ENCODE measurements at places on chromosomes 16 and 17.

GRCh38 chr17:34626121-34626681, 46.8 kb downstream of the TMEM132E start:
- no peak for DNase-seq

GRCh38 chr16:181565-182021, 1.3 kb downstream of the HBQ1 start:
- DNase-seq = no peak

DNA sequence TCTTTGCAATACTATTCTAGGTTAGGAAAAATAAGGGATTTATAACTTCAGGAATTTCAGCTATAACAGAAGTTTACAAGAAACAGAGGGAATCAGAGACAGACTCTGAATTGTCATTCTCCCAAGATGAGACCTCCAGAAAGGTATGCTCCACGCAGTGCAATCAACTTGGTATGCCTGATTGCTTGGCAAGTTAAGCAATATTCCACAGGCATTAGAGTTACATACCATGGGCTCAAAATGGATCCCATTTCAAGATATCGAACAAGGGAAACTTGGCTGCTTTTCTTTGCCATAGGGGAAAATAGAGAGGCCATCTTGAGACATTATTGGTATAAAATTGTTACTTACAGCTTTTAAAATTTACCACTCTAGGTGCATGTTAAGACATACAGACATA, 615.6 kb upstream of the SOX9 start:
- peak; percentile 49 for DNase-seq

- no peak for DNase-seq
Measured at GRCh38 chr16:50279504-50279865, 13.1 kb downstream of the ADCY7 start.

DNA sequence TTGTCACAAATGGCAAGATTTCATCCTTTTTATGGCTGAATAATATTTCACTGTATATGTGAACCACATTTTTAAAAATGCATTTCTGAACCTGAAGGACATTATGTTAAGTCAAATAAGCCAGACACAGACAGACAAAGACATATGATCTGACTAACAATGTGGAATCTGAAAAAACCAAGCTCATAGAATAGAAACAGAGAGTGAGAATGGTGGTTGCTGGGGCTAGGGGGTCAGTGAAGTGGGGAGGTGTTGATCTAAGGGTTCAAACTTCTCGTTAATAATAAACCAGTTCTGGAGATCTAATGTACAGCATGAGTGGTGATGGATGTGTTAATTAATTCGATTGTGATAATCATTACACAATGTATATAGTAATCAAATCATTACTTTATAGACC, 475.1 kb downstream of the WWOX start:
- DNase-seq = no peak

DNA sequence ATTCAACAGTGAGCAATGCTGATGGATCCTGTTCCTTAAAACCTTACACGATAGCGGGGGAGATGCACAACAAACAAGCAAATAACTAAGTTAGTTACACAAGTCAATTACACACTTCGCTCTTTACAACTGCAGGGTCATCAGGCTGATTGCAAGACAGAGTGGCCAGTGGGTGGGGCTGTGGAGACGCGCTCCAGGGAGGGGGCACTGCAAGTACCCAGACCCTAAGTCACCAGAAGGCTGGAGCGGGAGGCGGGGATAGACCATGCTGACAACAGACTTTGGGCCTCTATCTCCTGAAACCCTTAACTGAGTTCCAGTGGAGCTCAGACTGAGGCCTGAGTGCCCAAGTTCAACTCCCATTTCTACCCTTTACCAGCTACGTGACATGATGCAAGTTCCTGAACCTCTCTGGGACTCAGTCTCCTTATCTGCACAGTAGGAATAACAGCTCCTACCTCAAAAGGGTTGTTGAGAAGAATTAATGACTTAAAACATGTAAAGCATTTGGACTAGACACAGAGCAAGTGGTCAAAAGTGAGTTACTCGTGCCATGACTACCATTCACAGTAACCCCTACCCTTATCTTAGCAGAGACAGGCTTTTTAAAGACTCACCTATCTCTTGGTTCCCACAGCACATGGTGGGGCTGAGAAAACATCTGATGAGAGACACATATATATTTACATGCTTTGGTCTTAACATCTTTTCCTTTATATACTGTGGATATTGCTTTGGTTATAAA, 10.4 kb downstream of the CPPED1 start:
- DNase-seq = no peak

DNA sequence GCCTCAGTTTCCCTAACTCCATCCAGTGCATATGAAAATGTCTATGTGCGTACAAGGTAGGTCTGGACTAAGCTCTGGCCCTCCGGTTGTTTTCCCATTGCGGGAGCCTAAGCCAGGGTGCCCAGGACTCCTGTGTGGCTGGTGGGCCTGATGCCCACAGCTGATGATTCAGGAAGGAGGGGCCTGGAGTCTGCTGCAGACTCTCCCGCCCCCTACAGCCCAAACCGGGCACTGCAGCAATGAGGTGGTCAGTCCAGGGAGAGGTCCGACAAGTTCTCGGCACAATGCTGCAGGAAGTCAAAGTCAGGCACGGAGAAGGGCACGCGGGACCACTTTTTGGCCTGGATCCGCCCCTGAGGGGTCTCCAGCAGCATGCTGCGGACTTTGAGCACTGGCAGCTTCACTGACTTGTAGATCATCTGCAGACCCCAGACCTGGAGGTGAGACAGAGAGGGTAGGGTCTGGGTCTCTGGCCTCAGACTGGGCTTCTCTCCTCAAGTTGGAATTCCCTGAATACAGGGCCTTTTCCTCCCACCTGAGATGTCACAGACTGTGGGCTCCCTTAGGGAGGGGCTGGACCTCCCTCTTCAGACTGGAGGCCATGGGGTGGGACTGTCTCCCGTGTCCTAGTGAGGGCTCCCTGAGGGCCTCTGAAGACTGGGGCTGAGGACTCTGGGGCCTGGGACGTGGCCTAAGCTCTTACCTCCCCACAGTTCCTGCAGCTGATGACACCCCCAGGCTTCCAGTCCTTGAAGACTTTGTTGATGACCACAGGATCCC, 3.4 kb upstream of the ZNF385C start:
- peak; percentile 88 for DNase-seq

GRCh38 chr17:80362428-80363119, 52.4 kb upstream of the ENDOV start:
- DNase-seq = no peak

DNA sequence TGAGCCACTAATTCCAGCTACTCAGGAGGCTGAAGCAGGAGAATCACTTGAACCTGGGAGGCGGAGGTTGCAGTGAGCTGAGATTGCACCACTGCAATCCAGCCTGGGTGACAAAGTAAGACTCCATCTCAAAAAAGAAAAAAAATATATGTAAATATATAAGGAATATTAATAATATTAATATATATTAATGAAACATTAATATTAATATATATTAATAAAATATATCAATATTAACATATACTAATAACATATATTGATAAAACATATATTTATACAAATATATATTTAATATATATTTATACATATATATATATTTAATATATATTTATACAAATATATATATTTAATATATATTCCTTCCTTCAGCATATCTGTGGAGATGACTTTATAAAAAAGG, 338.0 kb downstream of the NPIPA8 start:
- DNase-seq = no peak

GRCh38 chr16:8872967-8873865, 4.4 kb upstream of the CARHSP1 start:
- DNase-seq = no peak

DNA sequence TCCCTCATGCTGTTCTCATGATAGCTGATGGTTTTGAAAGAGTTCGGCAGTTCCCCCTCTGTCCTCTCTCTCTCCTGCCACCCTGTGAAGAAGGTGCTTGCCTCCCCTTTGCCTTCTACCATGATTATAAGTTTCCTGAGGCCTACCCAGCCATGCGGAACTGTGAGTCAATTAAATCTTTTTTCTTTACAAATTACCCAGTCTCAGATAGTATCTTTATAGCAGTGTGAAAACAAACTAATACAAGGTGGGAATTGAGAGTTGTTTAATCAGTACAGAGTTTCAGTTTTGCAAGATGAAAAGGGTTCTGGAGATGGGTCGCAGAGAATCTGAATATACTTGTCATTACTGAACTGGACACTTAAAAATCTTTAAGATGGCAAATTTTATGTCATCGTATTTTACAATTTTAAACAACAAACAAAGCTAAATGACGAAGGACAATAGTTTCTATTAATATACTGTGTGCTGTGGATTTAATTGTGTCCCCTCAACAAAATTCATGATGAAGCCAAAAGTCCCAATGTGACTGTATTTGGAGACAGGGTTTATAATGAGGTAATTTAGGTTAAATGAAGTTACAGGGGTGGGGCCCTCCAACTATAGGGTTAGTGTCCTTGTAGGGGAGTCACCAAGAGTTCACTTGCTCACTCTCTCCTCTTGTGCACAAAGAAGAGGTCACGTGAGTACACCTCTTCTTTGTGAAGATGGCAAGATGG, 4.4 kb downstream of the MT3 start:
- DNase-seq = no peak

DNA sequence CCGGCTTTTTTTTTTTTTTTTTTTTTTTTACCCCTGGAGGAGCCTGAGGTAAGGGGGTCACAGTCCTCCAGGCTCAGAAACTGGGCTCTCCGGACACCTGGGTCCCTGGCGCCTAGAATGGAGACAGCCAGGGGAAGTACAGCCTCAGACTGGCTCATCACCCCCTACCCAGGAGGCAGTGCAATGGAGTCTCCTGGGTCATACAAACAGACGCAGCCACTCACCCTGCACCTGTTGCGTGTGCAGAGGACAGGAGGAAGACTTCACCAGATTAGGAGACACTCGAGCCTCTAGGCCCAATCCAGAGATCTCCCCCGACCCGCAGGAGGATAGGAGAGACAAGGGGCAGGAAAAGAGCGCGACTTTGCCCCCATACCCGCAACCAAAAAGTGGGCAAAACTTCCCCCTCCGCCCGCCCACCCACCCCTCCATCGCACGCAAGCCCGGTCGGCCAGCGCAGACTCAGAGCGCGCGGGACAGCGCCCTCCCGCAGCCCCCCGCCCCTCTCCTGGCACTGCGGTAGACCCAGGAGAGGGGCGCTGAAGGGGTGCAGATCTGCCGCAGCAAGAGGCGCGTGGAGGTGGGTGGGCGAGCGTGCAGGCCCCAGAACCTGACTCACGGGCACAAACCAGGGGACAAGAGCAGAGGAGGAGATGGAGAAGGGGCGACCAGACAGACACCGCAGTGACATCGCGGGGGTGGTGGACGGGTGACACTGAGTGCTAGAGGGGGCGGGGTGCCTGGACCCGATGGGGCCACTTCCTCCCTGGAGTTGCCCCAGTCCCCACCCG, 900 bp downstream of the HAP1 start:
- no peak for DNase-seq

GRCh38 chr17:65856865-65857264, 295.4 kb upstream of the AXIN2 start:
- no peak for DNase-seq

GRCh38 chr16:3983081-3983520, 102.6 kb upstream of the CREBBP start:
- peak; percentile 82 for DNase-seq

DNA sequence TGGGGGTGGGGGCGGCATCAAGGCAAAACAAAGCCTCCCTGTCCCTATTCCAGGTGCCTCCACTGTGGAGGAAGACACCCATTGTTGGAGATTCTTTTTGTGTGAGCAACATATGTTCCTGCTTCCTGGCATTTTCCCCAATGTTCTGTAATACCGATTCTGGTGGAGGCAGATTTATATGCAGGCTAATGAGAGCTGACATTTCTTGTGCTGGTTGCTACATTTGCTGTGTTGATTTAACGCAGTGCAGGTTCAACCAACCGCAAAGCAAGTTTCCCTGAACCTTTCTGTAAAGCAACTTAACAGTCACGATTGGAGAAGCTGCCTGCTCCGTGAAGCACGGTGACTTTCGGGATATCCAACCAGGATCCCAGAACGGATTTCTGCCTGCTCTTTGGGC, 260.5 kb downstream of the CBLN1 start:
- DNase-seq = peak; percentile 48

DNA sequence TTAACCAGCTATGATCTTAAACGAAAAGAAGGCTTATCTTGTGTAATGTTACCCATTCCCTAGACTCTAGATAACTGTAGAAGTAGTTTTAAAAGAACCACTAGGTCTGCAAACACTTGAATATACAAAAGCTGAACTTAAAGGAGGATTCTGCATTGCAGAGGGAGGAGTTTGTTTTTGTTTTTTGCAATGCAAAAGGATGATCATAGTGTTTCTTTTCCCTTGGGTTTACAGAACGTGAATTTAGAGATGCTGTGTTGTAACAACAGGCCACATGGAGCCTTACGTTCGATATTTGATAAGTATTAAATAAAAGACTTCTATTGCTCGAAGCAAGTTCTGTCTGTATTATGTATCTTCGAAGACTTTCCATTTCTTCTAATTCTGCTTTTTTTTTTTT, 77.6 kb downstream of the CHD9 start:
- DNase-seq = no peak

DNA sequence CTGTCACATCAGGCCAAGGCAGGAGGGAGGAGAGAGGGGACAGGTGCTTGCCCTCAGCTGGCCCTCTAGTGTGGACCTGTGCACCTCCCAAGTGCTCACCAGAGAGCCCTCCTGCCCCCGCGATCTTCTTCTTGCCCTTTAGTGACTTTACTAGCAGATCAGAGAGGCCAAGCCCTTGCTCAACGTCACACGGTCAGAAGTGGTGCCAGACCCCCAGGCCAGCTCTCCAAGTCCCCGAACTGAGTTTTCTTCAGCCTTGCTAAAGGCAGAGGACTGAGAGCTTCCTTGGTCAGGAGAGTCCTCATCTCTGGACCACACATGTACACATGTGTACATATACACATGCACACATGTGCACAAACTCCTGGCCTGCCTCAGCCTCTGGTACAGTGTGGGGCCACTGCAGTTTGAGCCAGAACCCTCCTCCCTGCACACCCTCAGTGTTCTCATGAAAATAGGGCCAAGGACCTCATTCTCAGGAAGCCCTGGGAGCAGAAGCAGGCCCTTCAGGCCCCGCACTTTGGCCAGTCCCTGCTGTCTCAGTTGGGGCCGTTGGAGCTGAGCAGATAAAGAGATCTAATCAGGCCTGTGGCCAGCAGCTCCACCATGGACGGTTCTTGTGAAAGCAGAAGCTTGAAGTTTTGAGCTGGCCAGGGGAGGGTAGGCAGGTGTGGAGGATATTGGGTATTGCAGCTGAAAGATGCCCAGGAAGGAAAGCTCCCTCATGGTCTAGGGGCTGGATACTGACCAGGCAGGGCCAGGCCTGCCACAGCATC, 7.4 kb upstream of the EPX start:
- no peak for DNase-seq

GRCh38 chr16:13835935-13836730, 83.8 kb upstream of the ERCC4 start:
- no peak for DNase-seq

DNA sequence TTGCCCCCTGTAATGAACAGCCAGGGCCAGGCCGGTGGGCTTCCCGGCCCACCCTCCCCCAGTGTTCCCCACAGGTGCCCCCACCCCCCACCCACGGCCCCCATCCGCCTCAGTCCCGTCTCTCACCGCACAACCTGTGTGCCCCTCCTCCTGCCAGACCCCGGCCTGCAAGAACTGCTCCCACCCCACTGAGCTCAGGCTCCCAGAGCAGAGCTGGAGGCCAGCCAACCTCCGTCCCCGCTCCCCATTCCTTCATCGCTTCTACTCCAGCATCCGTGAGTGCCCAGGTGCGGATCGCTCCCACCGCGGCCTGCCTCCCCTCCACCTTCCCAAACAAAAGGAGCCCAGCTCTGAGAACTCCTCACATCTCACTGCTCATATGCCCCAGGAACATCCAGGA, 4.2 kb downstream of the MVD start:
- DNase-seq = no peak

GRCh38 chr17:72651988-72652387, 440.5 kb downstream of the SLC39A11 start:
- no peak for DNase-seq

GRCh38 chr16:16083421-16084156, 134.2 kb downstream of the ABCC1 start:
- DNase-seq = no peak
